ENCODE measurements at places on chromosomes 7 and 10.

GRCh38 chr10:79321951-79322350, 25.3 kb upstream of the PPIF start:
- DNase-seq = no peak

DNA sequence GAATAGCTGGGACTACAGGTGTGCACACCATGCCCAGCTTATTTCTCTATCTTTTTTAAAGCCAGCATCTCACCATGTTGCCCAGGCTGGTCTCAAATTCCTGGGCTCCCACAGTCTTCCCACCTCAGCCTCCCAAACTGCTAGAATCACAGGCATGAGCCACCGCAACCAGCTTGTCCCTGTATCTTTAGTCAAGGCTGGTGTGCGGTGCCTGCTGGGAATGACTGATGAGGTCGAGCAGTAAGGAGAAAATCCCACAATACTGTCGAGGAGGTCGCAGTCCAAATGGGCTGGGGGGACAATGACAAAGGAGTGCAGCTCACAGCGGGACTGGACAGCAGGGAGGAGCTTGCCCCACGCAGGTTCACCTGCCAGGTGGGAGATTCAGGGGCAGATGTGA, 50.2 kb upstream of the CALN1 start:
- DNase-seq = no peak

GRCh38 chr10:46218921-46219320, 67.9 kb upstream of the ANTXRL start:
- DNase-seq = no peak

DNA sequence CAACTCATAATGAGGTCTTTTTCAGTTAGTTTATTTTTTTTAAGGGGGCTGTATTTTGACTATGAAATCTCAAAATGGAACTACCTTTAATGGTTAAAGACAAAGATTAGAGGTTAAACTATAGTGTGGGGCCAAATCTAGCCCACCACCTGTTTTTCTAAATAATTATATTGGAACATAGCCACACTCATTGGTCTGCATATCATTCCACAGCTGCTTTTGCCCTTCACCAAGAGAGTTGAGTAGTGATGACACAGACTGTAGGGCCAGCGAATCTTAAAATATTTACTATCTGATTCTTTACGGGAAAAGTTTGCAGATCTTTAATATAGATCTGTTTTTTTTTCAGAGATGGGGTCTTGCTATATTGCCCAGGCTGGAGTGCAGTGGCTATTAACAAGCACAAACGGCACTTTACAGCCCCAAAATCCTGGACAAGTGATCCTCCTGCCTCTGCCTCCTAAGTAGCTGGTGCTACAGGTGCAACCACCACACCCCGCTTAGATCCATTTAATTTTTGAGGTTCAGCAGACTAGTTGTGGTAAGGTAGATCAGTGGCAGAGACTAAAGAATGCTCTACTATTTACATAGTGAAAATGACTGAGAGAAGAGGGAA, 25.8 kb downstream of the EPC1 start:
- no peak for DNase-seq

DNA sequence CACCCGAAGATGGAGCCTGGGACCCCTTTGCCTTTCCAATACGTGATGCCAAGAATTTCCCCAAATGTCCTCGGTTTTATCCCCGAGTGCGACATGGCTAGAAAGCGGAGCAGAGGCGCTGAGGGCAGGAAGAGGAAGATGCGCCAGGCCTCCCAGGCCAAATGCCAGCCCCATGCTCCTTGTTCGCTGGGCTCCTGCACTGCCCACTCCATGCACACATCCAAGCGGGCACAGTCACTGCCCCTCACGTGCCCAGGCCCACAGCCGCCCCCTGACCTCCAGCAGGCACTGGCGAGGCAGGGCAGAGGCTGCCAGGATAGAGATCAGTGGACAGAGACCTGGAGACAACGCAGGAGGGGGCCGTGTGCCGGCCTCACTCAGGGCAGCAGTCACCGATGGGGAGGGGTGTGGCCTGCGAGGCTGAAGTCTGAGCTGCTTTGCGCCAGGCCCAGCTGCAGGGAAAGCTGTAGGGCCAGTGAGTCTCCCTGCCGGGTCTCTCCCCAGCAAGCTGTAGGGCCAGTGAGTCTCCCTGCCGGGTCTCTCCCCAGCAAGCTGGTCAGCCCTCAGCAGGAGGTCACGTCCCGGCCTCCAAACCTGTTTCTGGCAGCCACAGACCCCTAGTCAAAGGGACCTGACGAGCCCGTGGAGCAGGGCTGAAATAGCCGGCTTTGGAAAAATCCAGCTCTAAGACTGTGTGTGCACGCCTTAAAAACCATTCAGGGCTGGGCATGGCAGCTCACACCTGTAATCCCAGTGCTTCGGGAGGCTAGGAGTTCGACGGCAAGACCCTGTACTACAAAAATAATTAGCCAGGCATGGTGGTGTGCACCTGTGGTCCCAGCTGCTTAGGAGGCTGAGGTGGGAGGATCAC, 100.6 kb upstream of the DIP2C start:
- DNase-seq = no peak

DNA sequence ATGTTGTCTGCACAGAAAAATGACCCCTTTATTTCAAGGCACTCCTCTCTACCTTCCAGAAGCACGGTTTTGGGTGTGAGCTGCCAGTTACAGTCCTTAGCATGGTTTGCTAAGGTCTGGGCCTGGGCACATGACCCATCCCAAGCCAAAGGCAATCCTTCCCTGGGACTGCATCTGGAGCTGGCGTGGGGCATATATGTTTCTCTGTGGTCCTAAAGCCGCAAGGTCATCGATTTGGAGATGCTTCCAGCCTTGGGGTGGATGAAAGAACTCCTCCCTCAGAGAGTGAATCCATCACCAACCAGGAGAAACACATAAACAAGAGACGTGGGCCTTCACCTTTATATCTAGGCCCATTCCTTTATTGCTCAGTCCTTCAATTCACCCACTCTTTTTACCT, 50.1 kb upstream of the IGFBP3 start:
- no peak for DNase-seq

DNA sequence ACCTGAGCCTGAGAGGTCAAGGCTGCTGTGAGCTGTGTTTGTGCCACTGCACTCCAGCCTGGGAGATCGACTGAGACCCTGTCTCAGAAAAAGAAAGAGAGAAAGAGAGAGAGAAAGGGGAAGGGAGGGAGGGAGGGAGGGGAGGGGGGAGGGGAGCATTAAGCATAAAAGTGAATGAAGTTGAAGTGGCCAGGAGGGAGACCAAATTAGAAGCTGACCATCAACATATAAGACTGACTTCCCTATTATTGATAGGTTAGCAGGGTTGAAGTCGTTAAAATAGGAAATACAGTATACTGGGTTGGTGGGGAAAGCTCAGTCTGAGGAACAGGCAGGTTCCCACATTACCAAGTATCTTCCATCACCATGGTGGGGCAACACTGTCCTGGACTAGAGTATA, 117.1 kb upstream of the MKLN1 start:
- no peak for DNase-seq

GRCh38 chr10:3784510-3785250, at the start of gene KLF6:
Gene KLF6 (minus strand): TSS chr10:3785209. CDS start chr10:3785014, 195 bp downstream.
- DNase-seq = no peak

DNA sequence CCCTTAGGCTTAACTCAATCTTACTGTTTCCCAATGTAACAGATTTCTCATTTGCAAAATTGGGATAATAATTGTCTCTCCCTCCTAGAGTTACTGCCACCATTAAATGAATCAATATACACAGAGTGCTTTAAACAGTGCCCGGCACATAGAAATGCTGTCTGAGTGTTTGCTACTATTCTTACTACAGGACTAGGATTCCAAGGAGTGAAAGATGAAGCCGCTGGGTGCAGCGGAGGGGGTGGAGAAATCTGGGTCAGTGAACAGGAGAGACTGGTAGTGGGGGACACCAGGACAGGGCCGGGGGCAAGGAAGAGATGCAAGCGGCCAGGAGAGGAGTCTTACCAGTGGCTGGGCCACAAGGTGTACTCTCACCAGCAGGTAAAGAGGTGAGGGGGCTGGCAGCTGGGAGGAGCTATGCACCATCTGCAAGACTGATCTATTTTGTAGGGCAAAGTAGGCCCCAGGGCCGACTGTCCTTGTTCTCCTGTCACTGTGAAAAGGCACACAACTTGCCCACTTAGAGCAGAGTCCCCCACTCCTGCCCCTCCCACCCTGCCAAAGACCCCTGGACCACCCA, 18.5 kb upstream of the PRRT4 start:
- no peak for DNase-seq

DNA sequence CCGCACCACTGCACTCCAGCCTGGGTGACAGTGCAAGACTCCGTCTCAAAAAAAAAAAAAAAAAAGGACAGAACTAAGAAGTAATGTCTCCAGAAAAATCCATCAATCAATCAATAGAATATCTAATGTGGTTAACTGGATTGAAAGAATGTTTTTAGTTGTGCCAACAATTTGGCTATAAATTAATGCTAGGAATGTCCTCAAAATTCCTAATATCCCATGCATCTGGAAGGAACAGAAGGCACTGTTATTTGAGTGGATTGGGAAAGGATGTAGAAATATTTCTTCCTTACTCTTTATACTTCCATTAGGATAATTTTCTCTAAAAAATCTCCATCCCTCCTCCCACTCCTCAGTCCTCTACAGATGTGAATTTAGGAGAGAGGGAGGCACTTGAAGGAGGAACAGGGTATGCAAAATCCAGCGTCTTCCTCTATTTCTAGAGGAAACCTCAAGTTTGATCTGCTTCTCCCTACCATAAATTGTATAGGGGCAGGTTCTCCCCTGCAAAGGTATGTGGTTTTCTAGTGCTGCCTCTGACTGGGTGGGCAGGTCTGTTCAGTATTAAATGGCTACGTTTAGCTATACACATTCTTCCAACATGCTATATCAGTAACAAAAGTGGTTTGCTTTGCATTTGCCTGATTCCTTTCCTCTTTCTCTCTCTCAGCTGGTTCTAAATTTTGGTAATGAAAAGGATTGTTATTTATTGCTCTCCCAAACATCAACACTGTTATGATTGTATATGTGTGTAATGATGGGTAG, 54.1 kb downstream of the RNLS start:
- DNase-seq = no peak
